ENCODE measurements at places on chromosomes 4 and X.
A peak's percentile ranks its signal among the peaks of the same experiment; 100 is the strongest.

DNA sequence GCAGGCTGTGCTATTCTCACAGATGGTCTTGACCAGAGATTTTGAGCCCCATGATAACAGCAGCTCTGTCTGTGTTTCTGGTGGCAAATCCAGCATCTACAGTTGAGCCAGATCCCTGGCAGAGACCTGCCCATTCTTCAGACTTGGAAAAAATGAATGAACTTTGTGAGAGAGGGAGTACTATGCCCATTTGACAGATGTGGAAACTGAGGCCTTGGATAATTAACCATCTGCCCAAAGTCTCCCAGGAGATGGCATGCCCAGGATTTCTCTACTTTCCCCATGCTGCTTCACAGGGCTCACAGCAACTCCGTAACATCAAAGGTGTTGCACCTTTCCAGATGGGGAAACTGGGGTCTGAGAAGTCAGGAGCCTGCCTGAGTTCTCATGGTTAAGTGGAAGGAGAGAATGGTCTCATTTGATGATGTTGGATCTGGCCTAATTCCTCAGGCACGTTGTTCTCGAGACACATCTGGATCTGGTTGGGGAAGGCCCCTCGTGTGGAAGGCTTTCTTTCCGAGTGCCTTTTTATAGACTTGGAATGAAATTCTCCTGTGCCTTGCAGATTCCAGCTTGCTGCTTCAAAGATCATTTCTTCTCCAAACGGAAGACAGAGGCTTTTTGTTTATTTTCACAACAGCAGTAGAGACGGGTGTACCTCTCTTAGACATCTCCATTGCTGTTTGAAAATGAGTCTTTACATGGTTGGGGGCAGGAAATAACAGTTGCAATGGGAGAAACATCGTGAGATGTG is 73.3 kb upstream of the STX18 start:
- DNase-seq: peak; percentile 74

DNA sequence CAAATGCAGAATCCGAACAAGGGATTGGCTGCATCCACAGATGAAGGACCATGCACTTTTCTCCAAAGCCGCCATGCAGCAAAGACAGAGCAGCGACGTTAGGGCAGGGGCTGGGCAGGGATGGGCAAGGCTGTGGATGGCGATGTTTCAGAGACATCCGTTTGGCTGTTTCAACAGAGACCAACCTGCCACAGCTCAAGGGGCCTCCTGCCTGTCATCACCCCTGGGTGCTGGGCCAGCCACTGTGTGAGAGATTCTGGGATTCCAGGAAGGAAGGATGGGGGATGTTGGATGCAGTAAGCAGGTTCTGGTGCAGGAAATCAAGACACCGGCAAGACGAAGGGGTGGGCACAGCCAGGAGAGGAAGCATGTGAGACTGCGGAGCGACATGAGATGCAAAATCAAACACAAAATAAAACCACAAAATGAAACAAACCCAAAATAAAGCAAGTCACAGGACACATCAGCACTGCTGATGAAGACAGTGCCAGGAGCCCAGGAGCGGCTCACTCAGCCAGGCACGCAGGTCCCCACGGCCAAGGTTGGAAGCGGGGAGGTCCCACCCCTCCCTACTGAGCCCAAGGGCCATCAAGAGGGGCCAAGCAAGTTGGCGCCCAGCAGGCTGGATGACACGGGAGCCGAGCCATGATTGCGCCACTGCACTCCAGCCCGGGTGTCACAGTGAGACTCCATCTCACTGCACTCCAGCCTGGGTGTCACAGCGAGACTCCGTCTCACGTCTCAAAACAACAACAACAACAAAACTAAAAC is 68.1 kb downstream of the FAM53A start:
- DNase-seq: no peak

DNA sequence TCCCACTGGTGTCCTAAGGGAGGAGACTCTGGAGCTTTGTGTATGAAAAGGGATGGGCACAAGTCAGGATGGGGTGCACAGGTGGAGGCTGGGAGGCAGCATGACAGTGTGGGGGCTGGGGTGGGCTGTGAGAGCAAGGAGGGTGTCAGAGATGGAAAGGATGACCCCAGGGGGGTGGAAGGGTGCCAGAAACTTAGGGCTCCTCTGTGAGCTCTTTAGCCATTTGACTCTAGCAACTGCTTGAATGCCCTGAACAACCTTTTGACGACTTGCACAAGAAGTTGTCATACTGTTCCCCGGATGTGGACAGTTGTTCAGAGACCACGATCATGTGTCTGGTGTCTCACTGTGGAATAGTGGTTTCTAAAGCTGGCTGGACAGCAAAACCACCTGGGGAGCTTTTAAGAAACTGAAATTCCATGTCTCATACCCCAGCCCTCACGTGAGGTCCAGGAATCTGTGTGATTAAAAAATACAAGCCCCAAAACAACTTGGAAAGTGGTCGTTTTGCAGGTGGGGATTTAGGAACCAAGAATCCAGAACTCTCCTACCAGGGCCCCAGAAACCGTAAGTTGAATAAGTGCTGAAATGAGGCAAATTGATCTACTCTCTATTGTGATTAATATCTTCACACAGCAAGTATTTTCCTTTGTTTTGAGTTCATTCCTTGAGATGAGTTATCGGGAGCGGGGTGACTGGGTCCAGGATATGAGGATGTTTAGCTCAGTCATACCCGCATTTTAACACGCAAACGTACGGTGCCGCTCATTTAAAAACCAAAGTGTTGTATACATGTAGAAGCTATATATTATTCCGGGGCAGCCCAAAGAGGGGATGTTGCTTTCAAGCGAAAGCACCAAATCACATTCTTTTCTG is 3.4 kb downstream of the RHOH start:
- DNase-seq: no peak

DNA sequence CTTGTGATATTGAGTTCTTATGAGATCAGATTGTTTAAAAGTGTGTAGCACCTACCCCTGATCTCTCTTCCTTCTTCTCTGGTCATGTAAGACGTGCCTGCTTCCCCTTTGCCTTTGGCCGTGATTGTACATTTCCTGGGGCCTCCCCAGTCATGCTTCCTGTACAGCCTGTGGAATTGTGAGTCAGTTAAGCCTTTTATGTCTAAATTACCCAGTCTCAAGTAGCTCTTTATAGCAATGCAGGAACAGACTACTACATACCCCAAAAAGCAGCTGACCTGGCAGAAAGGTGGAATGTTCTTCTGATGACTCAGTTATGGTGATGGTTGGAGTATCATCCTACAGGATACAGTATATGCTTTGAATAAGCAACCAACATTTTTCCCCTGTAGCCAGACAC is 11.4 kb upstream of the MCUB start:
- peak; percentile 83 for DNase-seq

- no peak for DNase-seq
These were observed 32.5 kb downstream of the FSTL5 start for GRCh38 chr4:162131256-162131655.

- no peak for DNase-seq
These were observed 697 bp downstream of the SRPK3 start for GRCh38 chrX:153781428-153782047.

DNA sequence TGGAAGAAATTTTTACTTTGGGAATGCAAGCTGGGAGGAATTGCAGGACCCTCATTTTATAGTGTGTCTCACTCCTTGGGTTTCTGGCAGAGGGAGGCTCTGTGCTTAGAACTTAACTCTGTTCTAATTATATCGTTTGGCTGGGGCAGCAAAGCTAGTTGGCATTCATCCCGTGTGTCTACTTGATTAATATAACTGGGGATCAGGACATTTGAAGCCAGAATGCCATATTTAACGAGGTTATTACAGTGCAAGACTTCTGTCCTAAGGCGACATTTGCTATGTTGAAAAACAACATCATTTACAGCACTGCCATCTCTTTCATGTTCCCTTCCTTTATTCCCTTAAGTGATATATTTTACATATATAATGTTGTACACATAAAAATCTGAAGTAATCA is 179.1 kb upstream of the TBC1D9 start:
- DNase-seq: peak; percentile 46

DNA sequence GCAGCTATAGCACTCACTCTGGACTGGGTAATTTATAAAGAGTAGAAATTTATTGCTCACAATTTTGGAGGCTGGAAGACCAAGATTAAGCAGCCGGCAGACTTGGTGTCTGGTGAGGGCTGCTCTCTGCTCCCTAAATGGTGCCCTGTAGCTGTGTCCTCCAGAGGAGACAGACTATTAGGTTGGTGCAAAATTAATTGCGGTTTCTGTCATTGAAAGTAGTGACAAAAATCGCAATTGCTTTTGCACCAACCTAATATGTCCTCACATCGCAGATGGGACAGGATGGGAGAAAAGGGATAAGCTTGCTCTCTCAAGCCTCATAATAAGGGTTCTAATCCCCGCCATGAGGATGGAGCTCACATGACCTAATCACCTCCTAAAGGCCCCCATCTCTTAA is 258.1 kb upstream of the VCX3A start:
- DNase-seq: no peak

DNA sequence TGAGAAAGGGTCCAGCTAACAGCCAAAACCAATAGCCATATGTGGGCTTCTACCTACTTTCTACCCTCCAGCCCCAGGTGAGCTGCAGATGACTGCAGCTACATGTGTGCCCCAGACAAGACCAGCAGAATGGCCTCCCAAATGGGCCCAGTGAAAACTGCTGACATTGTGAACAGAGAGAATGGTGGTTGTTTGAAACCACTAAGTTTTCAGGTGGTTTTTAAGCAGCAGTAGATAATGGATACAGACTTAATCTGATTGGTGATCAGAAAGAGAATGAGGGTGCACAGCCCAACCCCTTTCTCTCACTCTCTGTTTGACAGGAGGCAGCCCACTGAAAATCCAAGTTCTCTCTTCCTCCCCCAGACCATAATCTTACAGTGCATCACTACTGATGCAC is 42.5 kb upstream of the BBS12 start:
- no peak for DNase-seq

GRCh38 chrX:153519569-153520286 is 2.3 kb downstream of the ATP2B3 start:
- DNase-seq: peak; percentile 64

DNA sequence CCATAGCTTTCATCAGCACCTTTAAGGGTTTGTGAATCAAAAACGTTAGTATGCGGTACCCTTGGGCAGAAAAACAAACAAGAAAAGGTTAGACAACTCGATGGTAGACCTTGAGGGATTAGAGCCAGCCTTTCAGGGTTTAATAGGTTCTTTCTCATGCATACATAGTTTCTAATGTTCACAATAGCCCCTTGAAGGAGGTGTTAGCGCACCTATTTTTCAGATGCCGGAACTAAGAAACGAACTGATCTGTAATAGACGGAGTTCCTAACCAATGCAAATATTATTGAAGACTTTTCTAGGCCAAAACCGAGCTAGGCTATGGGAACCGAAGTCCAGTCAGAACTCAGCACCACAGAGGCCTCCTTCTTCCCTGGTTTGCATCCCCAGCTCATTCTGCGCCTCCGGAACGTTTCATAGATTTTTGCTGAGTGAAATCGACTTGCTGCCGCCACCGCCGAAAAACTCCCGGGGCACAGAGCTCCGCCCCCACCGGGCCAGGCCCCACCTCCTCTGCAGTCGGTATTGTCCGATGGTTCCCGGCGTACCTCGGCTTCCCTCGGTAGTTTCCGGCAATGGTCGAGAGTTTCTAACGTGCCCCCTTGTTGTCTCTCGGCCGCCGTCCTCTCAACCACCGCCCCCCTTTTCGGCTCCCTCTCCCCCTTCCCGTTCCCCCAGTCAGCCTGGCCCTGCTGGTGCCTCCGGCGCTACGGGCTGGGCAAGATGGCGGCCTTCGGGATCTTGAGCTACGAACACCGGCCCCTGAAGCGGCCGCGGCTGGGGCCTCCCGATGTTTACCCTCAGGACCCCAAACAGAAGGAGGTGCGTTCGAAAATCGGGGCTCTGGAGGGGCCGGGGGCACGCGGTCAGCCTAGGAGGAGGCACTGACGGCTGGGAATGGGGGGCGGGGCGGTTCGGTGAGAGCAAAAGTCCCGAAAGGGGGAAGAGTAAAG is at the start of gene MED12:
Gene MED12, plus strand, starts transcription at position 565 of the 953 bp plus-strand sequence. Its CDS starts 159 bp downstream, at position 724.
- DNase-seq: peak; percentile 83

- peak; percentile 79 for DNase-seq
These were observed 230.9 kb upstream of the GPC4 start for GRCh38 chrX:133645977-133646718.

DNA sequence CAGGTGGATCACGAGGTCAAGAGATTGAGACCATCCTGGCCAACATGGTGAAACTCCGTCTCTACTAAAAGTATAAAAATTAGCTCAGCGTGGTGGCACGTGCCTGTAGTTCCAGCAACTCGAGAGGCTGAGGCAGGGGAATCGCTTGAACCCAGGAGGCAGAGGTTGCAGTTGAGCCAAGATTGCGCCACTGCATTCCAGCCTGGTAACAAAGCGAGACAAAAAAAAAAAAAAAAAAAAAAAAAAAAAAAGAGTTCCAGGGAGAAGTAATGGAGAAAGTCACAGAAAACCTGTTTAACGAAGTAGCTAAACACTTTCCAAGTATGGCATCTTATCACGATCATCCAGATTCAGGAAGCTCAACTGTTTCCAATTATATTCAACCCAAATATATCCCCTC is 10.9 kb downstream of the KLHL4 start:
- no peak for DNase-seq

DNA sequence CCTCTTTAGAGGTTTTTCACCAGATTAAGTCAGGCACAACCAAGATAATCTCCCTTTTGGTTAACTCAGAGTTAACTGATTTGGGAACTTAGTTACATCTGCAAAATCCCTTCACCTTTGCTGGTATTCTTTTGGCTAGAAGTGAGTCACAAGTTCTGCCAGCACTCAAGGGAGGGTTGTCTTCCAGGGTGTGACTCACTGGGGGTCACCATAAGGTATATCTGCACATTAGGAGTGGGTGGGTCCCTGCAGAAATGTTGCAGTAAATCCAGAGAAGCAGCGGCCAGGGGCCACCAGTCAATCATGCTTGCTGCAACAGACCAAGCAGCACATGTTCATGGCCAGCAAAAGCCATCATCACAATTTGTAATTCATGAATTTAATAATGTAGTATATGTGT is 59.8 kb upstream of the MAML3 start:
- DNase-seq: peak; percentile 29

GRCh38 chrX:28398342-28398741 is 188.9 kb upstream of the IL1RAPL1 start:
- no peak for DNase-seq

DNA sequence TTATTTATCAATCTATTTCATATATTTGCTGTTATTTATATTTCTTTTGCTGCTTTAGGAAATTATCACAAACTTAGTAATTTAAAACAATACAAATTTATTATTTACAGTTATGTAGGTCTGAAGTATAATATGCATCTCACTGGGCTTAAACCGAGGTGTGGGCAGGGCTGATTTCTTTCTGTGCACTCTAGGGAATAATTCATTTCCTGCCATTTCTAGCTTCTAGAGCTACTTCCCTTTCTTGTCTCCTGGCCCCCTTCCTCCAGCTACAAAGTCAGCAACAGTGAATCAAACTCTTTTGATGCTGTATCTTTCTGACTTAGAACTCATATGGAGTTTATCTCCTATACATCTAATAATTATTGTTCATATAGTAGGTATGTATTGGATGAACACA is 303.5 kb upstream of the ARSJ start:
- no peak for DNase-seq
